ENCODE measurements at places on chromosomes 13 and 19.

- peak; percentile 11 for DNase-seq
Observed at GRCh38 chr13:113664751-113665596, 2.0 kb upstream of the GRK1 start.

DNA sequence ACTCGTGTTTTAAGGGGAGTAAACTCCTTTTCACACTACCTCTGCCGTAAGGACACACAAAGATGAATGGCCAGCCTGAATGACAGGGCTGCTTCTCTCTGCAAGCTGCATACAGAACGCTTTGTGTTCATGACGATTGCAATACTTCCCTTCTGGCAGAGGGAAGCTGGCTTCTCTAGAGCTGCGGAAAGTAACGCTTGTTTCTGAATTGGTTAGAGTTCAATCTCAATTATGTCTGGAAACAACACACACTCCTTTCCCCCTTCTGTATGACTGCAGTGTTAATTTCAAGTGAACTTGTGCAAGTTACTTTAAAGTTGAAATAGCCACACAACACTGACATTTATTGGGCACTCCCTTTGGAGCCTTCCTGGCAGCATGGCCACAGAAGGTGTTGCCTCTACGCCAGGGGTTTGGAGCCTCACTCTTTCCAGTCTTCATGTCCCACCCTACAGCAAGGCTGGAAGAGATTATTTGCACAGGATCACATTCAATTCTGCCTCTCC is 242.6 kb downstream of the NDFIP2 start:
- peak; percentile 39 for DNase-seq

DNA sequence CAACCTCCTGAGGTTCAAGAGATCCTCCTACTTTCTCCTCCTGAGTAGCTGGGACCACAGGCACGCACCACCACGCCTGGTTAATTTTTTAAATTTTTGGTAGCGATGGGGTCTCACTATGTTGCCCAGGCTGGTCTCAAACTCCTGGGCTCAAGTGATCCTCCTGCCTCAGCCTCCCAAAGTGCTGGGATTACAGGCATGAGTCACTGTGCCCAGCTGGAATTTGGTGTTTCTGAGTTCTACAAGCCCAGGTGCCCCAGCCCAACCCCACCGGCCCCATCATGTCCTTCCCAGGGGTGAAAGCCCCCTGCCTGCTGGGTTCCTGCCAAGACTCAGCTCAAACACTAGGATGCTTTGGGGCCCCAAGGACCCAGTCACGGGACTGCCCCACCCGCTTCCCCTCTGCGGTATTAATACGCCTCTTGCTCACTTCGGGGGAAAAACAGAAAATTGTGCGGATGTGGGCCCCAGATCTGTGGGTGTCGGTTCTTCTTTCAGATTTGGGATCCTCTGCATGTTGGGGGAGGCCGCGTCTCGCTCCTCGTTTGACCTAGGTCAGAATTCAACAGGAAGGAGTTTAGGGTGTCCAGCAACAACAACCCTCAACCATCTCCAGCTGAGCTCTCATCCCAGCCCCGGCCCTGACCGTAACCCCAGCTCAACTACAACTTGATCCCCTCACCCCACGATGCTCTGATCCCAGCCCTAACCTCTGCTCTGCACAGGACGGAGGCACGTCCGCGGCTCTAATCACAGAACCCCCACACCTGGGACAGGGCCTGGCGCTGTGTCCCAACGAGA is 3.7 kb upstream of the FCER2 start:
- DNase-seq: peak; percentile 62

- peak; percentile 83 for DNase-seq
Observed at GRCh38 chr19:3544742-3545668, 6.0 kb downstream of the TEKTIP1 start.

GRCh38 chr13:70668983-70669382 is 560.7 kb upstream of the KLHL1 start:
- no peak for DNase-seq

Data from Right ventricle myocardium superior (tissue), 1 donor.